SJCRH30 (cell line): ENCODE measurements at places on chromosomes 12 and 14.

DNA sequence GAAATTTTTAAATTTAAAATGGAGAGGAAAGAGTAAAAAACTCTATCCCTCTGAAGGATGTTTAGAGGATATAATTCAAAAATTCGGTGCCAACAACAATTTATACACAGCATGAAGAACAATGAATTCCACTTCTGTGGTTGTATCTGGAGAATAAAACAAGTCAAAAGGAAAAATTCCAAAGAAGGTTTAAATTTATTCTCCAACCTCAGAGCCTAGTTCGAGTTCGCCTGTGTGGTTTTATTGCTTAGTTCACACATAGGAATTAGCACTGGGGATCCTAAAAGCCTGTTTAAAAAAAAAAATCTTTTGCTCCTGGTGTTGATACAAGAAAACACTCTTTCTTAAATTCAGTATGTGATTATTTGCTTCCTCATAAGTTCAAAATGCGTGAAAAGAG lies 79.2 kb downstream of the LLPH start:
- no peaks in the 10 kb centered on the region for H3K36me3 ChIP-seq
- H3K4me1 ChIP-seq: peaks cover 2% of the 10 kb centered on the region; the same call in 1 of the 2 replicates
- H3K27ac ChIP-seq: no peak overlapping the region
- DNase-seq: no peak
- H3K27me3 ChIP-seq: no peaks in the 10 kb centered on the region
- H3K4me3 ChIP-seq: no peak overlapping the region

DNA sequence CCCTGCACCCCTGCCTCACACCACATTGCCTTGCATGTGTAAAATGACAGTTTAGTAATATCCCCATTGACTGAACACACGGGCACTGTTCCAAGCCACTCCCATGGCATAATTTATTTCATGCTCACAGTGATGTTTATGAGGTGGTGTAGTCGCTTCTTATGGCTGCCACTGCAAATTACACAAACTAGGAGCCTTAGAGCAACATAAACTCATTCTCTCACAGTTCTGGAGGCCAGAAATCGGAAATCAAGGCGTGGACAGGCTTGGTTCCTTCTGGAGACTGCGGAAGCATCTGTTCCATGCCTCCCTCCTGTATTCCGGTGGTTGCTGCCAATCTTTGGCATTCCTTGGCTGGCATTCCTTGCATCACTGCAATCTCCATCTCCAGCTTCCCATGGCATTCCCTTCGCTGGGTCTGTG lies 97.3 kb downstream of the RIN3 start:
- no peaks in the 10 kb centered on the region for H3K4me1 ChIP-seq
- DNase-seq: no peak
- no peak overlapping the region for H3K4me3 ChIP-seq
- no peaks in the 10 kb centered on the region for H3K36me3 ChIP-seq
- no peak overlapping the region for H3K27ac ChIP-seq

DNA sequence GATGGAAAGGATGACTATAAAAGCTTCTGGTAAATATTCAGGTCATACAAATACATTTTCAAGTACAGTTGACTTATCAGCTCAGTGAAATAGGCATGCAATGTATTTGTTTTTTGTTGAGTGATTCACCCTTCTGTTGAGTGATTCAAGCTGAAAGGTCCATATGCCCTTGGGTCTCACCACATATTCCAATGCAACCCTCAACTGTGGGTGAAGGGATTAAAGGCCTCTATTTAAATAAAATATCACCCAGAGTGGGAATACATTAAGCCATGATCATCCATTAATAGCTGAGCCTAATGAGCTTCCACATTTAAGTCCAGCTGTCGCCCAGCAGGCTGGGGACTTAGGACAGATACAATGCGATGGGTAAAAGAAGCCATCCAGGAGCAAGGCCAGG lies 120.2 kb downstream of the CRACR2A start:
- no peaks in the 10 kb centered on the region for H3K36me3 ChIP-seq
- no peak for DNase-seq
- no peaks in the 10 kb centered on the region for H3K4me1 ChIP-seq
- no peak overlapping the region for H3K4me3 ChIP-seq
- no peak overlapping the region for H3K27ac ChIP-seq
- no peaks in the 10 kb centered on the region for H3K27me3 ChIP-seq

GRCh38 chr14:92897922-92898565 lies 24.9 kb upstream of the CHGA start:
- H3K36me3 ChIP-seq: no peaks in the 10 kb centered on the region
- no peak overlapping the region for H3K27ac ChIP-seq
- H3K4me1 ChIP-seq: no peaks in the 10 kb centered on the region
- H3K27me3 ChIP-seq: peaks cover 3% of the 10 kb centered on the region; the same call in 1 of the 2 replicates
- DNase-seq: no peak

GRCh38 chr14:22159957-22160356 lies 429.1 kb downstream of the DAD1 start:
- H3K4me1 ChIP-seq: no peaks in the 10 kb centered on the region
- no peaks in the 10 kb centered on the region for H3K27me3 ChIP-seq
- no peak for DNase-seq
- H3K36me3 ChIP-seq: no peaks in the 10 kb centered on the region
- H3K27ac ChIP-seq: no peak overlapping the region

DNA sequence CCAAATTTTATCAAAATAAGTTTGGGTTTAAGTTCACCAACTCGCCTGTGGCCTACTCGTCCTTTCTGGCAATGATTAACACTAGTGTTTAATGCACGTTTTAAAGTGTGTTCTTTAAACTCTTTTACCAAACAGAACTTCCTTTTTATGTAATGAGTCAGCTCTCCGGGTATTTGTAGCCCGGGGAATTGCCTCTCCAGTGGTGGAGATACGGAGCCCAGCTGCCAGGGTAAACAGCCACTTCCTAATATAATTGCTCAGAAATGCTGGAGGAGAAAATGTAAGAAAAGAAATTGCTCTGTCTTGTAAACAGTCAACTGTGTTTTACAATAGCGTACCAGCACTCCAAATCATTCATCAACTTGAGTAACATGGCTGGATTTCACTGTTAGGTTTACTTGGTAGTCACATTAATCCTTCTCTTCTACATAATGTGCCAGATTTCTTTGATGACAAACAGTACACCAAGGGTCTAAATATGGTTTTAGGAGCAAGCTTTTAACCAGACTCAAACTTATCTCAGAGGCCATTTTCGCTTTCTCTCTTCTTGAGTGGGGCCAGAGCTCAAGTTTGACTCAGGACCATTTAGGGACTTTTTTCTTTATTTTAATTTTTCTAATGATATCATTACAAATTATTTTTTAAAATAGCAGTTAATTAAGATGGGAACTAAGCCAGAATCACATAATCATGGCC lies 101.2 kb upstream of the SLC38A2 start:
- peak; percentile 85 for DNase-seq
- H3K27me3 ChIP-seq: no peaks in the 10 kb centered on the region
- H3K4me3 ChIP-seq: peak overlapping the region; percentile 22
- H3K27ac ChIP-seq: peak overlapping the region; percentile 64

DNA sequence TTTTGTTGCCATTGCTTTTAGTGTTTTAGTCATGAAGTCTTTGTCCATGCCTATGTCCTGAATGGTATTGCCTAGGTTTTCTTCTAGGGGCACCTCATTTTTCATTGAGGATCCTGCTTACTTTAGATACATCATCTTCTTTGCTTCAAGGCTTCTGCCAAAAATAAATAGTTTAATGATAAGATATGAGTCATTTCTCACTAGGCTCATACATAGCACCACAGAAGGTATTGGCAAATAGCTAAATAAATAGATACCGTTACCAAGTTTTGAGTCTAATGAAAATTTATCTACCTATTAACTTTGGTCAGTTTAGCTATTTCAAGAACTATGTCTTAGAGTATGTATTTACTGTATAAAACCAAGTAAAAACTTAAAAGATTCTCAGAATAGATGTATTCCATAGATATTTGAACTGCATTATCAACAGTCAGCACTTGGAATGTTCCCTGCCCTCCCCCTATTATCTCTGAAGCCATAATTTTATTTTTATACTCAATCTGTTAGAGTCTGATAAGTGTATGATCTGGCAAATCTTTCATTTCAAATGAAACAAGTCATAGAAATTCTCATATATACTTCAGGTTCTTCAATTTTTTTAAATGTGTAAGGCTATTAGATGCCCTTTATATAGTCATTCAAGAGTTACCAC lies 310.2 kb downstream of the CCDC91 start:
- H3K27me3 ChIP-seq: no peaks in the 10 kb centered on the region
- H3K36me3 ChIP-seq: peaks cover 6% of the 10 kb centered on the region; the same call in 1 of the 2 replicates
- H3K4me3 ChIP-seq: no peak overlapping the region
- no peak for DNase-seq
- no peaks in the 10 kb centered on the region for H3K4me1 ChIP-seq

DNA sequence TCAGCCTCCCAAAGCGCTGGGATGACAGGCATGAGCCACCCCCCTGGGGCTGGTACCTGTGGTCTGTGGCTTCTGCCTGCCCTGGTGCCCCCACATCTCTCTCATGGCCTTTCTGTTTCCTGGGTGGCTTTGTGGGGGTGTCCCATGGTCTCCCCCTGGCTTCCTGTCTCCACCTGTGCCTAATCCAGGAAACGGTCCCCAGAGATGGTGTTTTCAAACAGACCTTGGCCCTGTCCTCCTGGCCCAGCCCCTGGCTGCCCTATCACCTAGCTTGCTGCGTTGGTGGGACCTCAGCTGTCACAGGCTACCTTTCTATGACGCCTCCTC lies 18.1 kb downstream of the MEG3 start:
- no peaks in the 10 kb centered on the region for H3K4me1 ChIP-seq
- H3K27me3 ChIP-seq: no peaks in the 10 kb centered on the region
- peaks cover 95% of the 10 kb centered on the region for H3K36me3 ChIP-seq
- no peak overlapping the region for H3K27ac ChIP-seq
- no peak overlapping the region for H3K4me3 ChIP-seq

DNA sequence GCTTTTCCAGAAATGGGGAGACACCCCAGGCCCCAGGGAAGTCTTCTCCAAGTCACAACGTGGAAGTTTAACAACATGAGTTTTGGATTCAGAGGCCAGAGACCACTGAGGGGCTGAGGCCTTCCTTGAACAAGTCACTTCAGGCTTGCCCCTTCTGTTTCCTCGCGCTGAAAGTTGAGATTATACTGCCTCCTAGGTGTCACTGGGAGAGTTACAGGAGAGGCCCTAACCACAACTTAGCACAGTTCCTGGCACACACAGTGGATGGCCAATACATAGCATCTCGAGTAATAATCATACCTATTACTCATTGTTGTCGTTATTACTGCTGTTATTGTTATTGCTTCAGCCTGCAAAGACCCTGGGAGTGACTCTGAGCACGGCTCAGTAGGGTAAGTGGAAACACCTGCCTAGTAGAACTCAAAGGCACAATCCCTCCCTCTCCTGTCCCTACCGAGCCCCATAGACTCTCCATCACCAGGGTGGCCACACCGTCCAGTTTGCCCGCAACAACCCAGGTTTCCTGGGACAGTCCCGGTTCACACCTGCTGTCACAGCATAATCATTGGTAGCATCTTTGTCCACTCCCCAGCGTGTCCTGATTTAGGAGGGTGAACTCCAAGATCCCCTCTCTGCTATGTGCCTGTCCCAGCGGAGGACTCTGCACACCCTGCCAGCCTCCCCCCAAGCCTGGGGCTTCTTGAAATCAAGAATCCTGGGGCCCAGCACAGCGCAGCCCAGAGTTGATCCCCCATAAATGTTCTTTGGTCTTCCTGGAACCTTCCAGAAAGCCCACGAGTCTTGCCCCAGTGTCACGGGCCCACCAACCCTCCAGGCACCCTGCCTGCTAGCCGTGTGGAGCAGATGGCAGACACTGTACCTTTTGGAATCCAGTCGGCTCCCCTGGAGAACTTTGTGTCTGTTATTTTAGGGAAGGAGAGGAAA lies 85.0 kb downstream of the SYNE3 start:
- no peaks in the 10 kb centered on the region for H3K27me3 ChIP-seq
- no peaks in the 10 kb centered on the region for H3K4me1 ChIP-seq
- peaks cover 63% of the 10 kb centered on the region for H3K36me3 ChIP-seq
- DNase-seq: peak; percentile 71

DNA sequence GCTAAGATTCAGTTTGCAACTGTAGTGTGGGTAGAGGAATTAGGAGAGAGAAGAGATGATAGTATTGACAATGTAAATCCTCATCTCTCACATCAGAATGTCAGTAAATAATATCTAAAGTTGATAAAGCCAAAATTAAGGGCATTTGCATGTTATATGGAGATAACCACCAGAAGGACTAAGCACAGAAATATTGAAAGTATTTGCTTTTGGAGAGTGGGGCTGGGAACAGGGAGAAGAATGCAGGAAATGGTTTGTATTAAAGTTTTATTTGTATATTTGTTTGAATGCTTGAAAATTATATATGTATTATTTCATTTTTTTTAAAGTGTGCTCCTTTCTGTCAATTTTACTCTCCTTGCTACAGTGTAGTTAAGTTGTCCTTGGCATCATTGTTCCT lies 491.4 kb downstream of the APAF1 start:
- no peak overlapping the region for H3K27ac ChIP-seq
- H3K27me3 ChIP-seq: no peaks in the 10 kb centered on the region
- no peaks in the 10 kb centered on the region for H3K4me1 ChIP-seq
- DNase-seq: no peak
- H3K36me3 ChIP-seq: no peaks in the 10 kb centered on the region

- 0 out of 2 replicates have a peak, but pooled peaks cover 4% of the 10 kb centered on the region for H3K27me3 ChIP-seq
- no peaks in the 10 kb centered on the region for H3K36me3 ChIP-seq
- no peak overlapping the region for H3K4me3 ChIP-seq
- no peaks in the 10 kb centered on the region; the same call in 1 of the 2 replicates for H3K4me1 ChIP-seq
Measured at GRCh38 chr12:132166801-132167591, 22.7 kb downstream of the NOC4L start.

GRCh38 chr14:71060825-71061455 lies 153.7 kb downstream of the PCNX1 start:
- H3K36me3 ChIP-seq: peaks cover 38% of the 10 kb centered on the region
- H3K27me3 ChIP-seq: no peaks in the 10 kb centered on the region
- no peak overlapping the region for H3K4me3 ChIP-seq
- H3K27ac ChIP-seq: no peak overlapping the region
- no peak for DNase-seq
- H3K4me1 ChIP-seq: no peaks in the 10 kb centered on the region

GRCh38 chr12:78756936-78757335 lies 107.6 kb upstream of the SYT1 start:
- no peaks in the 10 kb centered on the region for H3K27me3 ChIP-seq
- no peaks in the 10 kb centered on the region for H3K36me3 ChIP-seq
- no peak for DNase-seq
- no peak overlapping the region for H3K27ac ChIP-seq
- H3K4me1 ChIP-seq: no peaks in the 10 kb centered on the region
- H3K4me3 ChIP-seq: no peak overlapping the region

DNA sequence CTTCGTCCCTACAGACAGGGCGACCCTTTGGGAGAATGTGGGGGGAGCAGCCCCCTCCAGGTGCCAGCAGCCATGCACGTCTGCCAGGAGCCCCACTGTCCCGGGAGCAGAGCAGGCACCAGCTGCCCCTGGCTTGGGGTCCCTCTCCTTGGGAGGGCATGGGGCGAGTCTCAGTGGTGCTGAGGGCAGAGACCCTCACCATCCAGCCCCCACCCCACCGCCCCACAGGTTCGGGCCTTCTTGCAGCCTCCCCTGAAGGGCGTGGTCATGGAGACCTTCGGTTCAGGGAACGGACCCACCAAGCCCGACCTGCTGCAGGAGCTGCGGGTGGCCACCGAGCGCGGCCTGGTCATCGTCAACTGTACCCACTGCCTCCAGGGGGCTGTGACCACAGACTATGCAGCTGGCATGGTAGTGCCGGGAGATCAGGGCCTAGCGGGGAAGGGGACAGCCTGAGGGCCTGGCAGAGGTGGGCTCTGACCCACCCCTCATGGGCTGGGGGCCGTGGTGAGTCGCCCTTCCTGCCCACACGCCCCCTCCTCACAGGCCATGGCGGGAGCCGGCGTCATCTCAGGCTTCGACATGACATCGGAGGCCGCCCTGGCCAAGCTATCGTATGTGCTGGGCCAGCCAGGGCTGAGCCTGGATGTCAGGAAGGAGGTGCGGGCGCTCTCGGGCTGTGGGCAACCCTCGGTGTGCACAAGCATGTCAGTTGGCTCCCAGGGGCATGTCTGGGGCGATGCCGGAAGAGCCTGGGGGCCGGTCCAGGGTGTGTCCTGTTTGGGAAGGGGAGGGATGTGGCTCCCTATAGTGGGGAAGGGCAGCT lies 18.8 kb downstream of the ASPG start:
- peaks cover 20% of the 10 kb centered on the region for H3K27me3 ChIP-seq
- H3K36me3 ChIP-seq: no peaks in the 10 kb centered on the region
